ENCODE measurements at places on chromosomes 3 and 15. TPM values are rescaled to one million over a fixed set of nuclear protein-coding genes. Genes with fewer than 3 reads are reported as not detected.

Gene GALNT15
- not detected for total RNA-seq

Gene HDAC11
- total RNA-seq, result 0.90 TPM

Gene RBMS3
- 4.2 TPM for total RNA-seq

Gene ITGA11
- total RNA-seq, result 0.90 TPM

Gene NAALADL2
- not detected for total RNA-seq

Gene MUC13
- not detected for total RNA-seq

Gene ISG20
- 122 TPM for total RNA-seq

Gene TLR9
- 0.49 TPM for total RNA-seq

Data from T-helper 1 cell treated with Interleukin-12 subunit alpha and Interleukin-12 subunit beta and Interleukin-4 antibody, amounts not matched to agents 30 ng/mL and 1 ng/mL, for 36 hours (primary cell).